ENCODE measurements at places on chromosomes 7 and 10.

- DNase-seq, result no peak
Observed at GRCh38 chr7:123715198-123715597, 33.6 kb downstream of the WASL start.

- DNase-seq, result no peak
Observed at GRCh38 chr7:41117431-41117830, 585.5 kb downstream of the INHBA start.

GRCh38 chr7:116710764-116711452 is 38.9 kb downstream of the MET start:
- no peak for DNase-seq

DNA sequence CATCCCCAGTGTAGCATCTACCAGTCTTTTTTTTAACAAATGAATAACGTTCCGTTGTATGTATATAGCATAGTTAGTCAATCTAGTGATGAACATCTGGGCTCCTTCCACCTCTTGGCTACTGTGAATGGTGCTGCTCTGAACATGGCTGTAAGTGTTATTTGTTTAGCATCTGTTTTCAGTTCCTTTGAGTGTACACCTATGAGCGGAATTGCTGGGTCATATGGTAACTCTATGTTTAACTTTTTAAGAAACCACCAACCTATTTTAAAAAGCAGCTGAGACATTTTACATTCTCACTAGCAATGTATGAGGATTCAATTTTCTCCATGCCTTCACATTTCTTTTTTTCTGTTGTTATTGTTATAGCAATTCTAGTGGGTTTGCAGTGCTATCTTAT is 178.2 kb downstream of the DNAJC1 start:
- no peak for DNase-seq

DNA sequence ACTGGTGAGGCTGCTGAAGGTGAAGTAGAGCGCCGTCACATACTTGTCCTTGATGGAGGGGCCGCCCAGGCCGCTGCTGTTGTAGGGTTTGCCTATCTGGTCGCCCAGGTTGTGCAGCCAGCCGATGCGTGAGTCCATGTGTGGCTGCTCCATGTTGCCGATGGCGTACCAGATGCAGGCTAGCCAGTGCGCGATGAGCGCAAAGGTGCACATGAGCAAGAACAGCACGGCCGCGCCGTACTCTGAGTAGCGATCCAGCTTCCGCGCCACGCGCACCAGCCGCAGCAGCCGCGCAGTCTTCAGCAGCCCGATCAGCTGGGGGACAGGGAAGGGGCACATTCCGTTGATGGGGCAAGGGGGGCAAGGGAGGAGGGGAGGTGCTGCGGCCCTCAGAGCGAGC is 26.6 kb downstream of the KCNH2 start:
- no peak for DNase-seq

- no peak for DNase-seq
Observed at GRCh38 chr7:75565132-75565837, 73.2 kb downstream of the SPDYE5 start.

DNA sequence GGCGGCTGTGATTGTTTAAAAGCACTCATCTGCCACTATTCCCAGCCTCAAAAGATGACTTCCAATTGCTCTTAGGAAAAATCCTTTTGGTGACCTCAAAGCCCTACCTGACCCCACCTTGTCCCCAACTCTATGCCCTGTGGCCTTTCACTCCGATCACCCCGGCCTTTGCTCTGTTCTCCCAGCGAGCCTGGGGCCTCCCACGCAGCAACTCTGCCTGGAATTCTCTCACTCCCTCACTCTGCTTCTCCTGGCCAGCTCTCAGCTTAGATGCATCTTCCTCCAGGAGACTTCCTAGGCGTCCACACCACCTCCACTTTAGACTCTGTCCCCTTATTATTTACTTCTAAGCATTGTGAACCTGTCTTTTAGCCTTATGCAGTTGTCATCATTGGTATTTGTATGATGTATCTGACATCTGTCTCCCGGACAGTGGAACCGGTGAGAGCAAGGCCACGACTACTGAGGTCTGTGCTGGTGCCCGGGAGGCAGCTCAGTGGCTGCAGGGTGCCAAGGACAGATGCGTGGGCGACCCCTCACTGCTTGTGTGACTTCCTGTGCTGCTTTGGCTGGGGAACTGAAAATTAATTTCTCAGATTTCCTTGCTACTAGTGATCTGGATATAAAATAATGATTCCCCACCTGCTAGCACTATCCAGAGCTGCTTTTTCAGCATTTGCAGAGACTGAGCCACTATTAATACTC is 63.0 kb downstream of the PIP4K2A start:
- no peak for DNase-seq

- no peak for DNase-seq
Observed at GRCh38 chr10:24132741-24133140, 76.2 kb upstream of the KIAA1217 start.

DNA sequence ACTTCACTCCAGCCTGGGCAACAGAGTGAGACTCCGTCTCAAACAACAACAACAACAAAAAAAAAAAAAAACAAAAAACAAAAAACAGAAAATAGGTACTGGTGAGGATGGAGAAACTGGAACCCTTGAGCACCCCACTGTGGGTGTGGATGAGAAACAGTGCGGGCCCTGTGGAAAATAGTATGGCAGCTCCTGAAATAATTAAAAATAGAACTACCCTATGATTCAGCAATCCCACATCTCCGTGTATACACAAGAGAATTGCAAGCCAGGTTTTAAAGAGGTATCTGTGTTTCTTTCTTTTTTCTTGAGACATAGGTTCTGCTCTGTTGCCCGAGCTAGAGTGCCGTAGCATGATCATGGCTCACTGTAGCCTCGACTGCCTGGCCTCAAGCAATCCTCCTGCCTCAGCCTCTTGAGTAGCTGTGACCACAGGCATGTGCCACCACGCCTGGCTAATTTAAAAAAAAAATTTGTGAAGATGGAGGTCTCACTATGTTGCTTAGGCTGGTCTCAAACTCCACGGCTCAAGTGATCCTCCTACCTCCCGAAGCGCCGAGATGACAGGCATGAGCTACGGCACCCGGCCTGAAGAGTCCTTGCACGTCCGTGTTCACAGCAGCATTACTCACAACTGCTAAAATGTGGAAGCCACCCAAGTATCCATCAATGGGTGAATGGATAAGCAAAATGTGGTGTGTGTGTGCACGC is 39.5 kb downstream of the EBF3 start:
- DNase-seq, result no peak

- no peak for DNase-seq
Observed at GRCh38 chr7:1229202-1229947, 3.3 kb upstream of the UNCX start.

DNA sequence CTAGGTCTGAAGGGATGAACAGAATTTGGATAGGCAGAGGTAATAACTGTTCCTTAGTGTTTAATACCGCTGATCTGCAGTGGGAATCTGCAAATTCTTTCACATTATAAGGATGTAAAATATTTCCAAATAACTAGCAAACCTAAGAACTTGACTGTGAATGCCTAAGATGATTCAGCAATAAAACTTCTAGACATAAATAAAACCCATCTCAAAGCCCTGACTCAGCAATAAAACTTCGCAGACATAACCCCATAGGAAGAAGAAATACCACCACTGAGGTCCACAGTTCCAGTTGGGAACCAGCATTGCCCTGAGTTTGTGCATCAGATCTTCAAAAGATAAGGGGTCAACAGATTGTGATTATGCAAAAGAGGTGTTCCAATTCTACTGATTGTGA is 354.2 kb downstream of the GFRA1 start:
- DNase-seq, result no peak

DNA sequence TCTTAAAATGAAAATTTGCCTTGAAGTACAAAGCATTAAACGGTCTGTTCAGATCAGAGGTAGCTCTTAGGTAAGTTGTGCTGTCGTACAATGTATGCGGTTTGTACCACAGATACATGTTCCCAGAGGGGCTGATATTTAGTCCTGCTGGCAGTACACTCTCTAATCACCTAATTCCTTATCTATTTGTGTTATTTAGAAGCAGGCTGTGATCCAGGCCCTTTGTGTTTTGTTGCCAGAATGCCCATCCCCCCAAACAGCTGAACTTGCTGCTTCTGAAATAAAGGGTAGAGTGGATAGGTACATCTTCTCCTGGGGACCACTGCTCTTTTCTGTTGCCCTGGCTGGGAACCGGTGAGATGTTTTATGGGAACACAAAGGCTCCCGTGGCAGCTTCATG is 84.5 kb downstream of the SND1 start:
- no peak for DNase-seq

GRCh38 chr7:22110227-22110839 is 164.6 kb upstream of the CDCA7L start:
- peak; percentile 43 for DNase-seq

DNA sequence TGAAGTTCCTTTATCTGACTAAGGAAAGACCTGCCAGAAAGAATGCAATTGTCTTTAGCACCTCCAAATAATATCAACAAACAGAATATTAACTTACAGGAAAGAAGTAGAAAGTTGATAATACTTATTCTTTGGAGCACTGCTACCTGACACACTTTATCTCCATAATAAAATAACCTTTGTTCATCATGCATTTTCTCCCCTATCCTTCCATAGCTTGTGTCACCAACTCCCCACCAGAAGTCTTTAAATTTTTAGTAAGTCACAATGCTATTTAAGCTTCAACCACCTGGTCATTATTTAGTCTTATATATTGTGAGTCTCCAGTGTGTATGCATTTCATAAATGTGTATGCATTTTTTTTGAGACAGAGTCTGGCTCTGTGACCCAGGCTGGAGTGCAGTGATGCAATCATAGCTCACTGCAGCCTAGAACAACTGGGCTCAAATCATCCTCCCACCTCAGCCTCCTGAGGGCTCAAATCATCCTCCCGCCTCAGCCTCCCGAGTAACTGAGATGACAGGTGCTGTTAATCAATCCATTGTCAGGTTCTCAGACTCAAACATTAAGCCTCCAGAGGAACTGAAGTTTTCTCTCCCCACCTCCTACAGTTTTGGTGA is 7.3 kb upstream of the CYP3A43 start:
- no peak for DNase-seq

- no peak for DNase-seq
Observed at GRCh38 chr10:122047560-122047959, 58.6 kb downstream of the TACC2 start.

DNA sequence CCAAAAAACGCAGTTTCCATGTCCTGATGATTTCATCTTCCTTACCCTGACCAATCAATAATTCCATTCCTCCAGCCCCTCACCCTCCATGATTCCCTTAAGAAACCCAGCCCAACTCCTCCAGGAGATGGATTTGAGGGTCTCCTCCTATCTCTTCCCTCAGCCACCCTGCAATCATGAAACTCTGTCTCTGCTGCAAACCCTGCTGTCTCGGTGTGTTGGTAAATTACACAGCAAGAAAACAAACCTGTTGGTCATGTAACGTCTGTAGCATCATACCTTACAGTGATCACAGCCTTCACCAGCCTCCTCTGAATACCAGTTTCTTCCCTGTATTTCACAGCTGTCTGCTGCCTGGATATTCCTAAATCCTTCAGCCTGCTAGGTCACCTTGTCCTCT is 300.7 kb upstream of the NEBL start:
- no peak for DNase-seq

GRCh38 chr7:28804990-28805389 is 153.1 kb downstream of the TRIL start:
- DNase-seq, result no peak

GRCh38 chr10:125113691-125114371 is 46.5 kb downstream of the CTBP2 start:
- DNase-seq, result no peak

GRCh38 chr10:129832573-129833467 is 131.3 kb downstream of the EBF3 start:
- no peak for DNase-seq

DNA sequence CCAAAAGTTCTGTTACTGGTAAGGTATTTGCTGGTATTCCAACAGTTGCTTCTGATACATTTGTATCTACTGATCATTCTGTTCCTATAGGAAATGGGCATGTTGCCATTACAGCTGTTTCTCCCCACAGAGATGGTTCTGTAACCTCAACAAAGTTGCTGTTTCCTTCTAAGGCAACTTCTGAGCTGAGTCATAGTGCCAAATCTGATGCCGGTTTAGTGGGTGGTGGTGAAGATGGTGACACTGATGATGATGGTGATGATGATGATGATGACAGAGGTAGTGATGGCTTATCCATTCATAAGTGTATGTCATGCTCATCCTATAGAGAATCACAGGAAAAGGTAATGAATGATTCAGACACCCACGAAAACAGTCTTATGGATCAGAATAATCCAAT is 131.0 kb downstream of the AASS start:
- DNase-seq, result no peak

- DNase-seq, result no peak
Observed at GRCh38 chr7:140230516-140230860, 53.7 kb upstream of the KDM7A start.

GRCh38 chr7:80105701-80106408 is 28.8 kb upstream of the GNAI1 start:
- no peak for DNase-seq

DNA sequence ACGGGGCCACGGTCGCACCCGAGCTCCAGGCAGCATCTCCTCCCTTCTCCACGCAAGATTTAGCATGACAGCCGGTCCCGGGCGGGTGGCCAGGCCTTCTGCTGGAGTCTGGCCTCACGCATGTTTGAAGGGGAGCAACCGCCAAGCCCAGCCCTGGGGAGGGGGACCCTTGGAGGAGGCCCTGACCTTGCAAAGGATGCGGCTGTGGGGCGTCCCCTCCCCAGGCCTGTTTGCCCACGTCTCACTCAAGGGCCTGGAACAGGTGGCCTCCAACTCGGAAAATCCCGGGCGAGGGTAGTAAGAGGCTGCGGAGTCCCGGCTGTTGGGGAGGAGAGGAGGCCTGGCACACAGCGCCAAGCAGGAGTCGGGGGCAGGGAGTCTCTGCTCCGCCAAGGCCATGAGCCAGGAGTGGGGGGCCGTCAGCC is 50.6 kb upstream of the DPYSL4 start:
- DNase-seq, result no peak

GRCh38 chr7:99252166-99252895 is 20.3 kb upstream of the MYH16 start:
- DNase-seq, result no peak

- no peak for DNase-seq
Observed at GRCh38 chr7:35752742-35753141, 48.1 kb upstream of the SEPTIN7 start.

GRCh38 chr7:28595076-28595475 is 182.8 kb downstream of the CREB5 start:
- DNase-seq, result no peak

DNA sequence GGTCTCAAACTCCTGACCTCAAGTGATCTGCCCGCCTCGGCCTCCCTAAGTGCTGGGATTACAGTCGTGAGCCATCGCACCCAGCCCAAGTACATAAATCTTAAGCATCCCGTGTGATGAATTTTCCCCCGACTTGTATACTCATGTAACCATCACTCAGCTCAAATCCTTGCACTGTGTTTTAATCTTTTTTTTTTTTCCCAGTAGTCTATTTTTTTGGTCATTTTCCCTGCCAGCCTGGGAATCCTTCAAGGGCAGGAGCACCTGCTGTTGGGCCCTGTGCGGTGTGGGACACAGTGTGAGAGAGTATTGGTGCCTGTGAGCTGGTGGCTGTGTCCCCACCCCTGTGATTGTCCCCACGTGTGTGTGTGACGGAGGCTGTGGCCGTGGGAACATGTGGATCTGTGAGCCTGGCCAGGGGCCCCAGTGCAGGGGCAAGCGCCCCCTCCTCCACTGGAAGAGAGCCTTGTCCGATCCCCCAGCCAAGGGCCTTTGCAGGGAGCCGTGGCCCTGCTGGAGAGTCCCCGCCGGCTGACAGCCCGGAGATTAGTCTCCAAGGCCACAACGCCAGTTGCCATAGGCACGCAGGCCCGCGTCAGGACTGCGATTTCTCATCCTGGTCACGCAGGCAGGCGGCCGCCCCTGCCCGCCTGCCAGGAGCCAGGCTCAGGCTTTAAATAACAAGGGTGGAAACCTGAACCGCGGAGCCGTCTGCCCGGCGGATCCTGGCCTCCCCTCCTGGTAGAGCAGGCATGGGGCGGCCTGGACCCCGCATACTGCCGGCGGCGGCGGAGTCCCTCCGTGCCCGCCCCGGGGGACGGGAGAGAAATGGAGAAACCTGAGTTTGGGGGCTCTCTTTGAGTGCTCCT is 26.5 kb downstream of the GTF2IRD1 start:
- DNase-seq, result peak; percentile 52
